NCI-H1048 (cell line): ENCODE measurements at places on chromosomes 16 and 17.

DNA sequence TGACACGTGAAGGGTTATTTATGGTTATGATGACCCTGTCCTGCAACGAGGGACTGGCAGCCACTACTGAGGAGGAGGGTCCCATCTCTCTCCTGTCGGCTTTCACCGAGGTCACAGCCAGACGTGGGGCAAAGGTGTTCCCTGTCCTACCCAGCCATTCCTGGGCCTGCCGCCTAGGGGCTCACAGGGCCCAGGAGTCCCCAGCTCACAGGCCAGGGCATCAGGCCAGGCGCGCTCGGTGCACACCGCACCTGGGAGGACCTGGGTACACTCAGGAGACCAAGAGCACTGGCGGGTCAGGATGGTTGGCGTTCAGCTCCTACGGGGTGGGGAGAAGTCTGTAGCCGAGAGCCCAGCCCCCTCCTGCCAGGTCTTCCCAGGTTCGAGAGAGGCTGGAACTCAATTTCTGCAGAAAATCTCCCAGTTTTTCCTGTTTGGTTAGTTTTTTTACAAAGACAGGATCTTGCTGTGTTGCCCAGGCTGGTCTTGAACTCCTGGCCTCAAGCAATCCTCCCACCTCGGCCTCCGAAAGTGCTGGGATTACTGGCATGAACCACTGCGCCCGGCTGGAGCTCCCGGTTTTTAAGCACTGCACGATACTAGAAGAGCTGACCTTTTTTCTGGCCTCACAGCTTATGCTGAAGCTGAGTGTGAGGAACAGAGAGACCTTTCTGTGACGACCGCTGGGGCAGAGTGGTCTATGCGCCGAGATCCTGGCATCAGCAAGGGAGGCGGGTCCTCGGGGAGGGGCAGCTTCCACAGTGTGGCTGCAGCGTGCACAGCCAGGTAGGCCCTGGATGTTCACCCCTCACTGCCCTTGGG lies 7.7 kb downstream of the CYBC1 start:
- DNase-seq, result no peak

GRCh38 chr16:78823027-78823426 lies 723.6 kb downstream of the WWOX start:
- DNase-seq, result no peak

DNA sequence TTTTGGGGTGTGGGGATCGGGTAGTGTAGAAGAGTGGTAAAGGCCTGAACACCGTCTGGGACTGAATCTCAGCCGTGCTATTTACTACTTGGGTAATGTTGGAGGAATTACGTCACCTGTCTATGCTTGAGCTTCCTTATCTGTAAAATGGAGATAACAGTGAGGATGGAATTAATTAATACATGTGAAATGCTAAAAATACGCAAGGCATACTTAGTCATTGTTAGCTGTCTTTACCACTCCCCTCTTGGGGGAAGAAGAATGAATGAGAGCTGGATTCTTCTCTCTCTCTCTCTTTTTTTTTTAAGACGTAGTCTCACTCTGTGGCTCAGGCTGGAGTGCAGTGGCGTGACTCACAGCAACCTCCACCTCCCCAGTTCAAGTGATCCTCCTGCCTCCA lies 41.1 kb upstream of the TANGO6 start:
- no peak for DNase-seq

GRCh38 chr17:48773245-48773644 lies 43.8 kb downstream of the TTLL6 start:
- DNase-seq, result no peak

DNA sequence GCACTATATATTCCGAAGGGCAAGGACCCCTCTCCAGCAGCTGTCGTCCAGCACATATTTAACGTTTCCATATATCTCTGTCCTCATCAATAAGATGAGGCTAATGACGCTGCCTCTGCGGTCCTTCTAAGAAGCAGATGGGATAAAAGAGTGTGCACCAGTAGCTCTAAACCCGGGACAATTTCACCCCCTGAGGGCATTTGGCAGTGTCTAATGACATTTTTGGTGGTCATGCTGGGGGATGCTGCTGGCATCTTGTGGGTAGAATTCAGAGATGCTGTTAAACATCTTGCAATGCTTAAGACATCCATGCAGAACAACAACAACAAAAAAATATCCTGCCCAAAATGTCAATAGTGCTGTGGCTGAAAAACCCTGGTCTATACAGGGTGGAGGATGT lies 372.9 kb downstream of the CDH13 start:
- no peak for DNase-seq

- DNase-seq, result no peak
Observed at GRCh38 chr16:970386-970765, 408 bp downstream of the LMF1 start.

GRCh38 chr17:36940313-36941264 lies 3.3 kb downstream of the LHX1 start:
- DNase-seq, result no peak

DNA sequence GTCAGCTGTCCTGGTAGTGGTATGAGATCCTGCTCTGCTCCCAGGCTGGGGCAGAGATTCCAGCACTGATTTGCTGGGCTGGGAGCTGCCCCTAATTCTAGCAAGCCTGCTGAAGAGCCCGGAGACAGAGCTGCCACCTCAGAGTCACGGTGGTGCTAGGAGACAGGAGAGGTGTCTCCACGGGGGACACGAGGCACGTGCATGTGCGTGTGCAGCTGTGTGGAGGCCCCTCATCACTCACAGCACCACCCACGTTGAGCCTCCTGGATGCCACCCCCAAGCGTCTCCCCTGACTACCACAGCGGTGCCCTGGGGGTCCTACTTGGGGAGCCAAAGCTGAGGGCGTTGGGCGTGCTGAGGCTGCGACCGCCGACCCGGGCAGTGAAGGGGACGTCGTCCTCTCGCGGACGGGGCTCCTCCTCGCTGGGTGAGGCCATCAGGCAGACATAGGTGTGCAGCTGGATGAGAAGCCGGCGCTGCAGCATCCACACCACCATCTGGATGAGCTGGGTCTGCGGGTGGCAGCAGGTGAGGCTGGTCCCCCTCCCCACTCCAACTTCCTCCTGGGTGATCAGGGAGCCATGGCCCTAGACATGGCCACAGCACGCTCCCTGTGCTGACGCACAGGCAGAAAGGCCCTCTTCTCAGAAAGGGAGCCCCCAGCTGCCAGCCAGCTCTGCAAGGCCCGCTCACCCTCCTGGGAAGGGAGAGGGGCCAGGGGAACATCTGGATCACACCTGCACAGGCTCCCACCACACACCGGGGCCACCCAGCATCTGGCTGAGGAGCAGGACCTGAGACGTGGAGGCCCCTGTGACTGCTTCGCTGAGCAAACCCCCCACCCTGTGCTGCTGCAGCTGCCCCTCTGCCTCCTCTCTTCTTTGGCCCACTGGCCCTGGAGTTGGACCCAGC lies 11.6 kb downstream of the MPG start:
- DNase-seq, result no peak

GRCh38 chr17:36941265-36942010 lies 4.2 kb downstream of the LHX1 start:
- DNase-seq, result no peak

GRCh38 chr17:17805575-17805974 lies 31.2 kb downstream of the SREBF1 start:
- no peak for DNase-seq

- no peak for DNase-seq
Observed at GRCh38 chr16:28910086-28911031, 14.7 kb downstream of the RABEP2 start.

- DNase-seq, result no peak
Observed at GRCh38 chr16:64711026-64711425, 410.8 kb downstream of the CDH11 start.

- DNase-seq, result no peak
Observed at GRCh38 chr16:13061691-13062090, 160.3 kb downstream of the SHISA9 start.

DNA sequence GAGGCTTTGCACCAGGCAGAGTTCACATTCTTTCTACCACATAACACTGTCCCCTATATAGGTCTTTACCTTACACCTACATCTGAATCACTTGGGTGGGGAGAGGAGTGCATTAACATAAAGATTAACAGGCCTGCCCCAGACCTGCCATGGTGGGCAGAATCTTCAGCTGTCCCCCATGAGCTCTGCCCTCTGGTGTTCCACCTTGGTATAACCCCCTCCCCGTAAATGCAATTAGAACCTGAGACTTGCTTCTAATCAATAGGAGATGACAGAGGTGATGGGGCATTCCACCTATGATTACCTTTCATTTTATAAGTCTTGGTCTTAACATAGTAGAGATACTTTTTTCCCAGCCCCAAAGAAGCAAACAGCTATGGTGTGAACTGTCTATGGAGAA lies 20.4 kb upstream of the GRIN2A start:
- no peak for DNase-seq
